Activated CD4-positive, alpha-beta T cell treated with anti-CD3 and anti-CD28 coated beads for 1 hour (primary cell): ENCODE measurements at places on chromosomes 2 and 18.

DNA sequence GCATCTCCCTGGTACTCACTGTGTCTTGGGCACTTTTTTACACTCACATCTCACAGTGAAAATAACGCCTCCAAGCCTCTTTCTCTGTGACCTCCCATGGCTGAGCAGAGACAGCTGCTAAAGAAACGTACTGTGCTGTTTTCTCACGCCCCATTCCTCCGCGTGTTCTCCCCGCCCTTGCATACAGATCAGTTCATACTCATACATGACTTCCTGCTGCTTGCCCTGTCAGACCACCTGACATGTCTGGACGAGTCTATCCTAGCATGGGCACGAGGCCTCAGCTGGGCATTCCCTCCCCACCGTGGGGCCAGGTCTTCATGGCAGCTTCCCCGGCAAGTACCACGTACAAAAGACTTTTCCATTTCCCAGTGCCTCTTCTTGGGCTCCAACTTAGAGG is 21.2 kb upstream of the IL1A start:
- DNase-seq, result no peak

DNA sequence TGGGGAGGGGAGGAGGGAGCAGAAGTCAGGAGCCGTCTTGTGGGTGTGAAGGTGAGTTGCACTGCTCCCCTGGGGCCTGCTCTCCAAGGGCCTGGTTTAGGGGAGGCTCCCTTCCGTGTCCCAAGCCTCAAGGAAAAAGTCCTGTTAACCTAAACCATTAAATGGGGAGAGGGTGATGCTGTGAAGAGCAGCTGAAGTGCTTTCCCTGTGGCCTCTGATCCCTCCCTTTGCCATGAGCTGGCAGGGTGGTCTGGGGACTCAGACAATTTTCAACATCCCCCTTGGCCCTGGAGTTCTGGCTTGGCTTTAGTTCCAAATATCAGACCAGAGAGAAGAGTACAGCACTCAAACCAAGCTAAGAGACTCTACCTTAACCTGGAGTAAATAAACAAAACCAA is 692 bp upstream of the POMC start:
- DNase-seq, result no peak

DNA sequence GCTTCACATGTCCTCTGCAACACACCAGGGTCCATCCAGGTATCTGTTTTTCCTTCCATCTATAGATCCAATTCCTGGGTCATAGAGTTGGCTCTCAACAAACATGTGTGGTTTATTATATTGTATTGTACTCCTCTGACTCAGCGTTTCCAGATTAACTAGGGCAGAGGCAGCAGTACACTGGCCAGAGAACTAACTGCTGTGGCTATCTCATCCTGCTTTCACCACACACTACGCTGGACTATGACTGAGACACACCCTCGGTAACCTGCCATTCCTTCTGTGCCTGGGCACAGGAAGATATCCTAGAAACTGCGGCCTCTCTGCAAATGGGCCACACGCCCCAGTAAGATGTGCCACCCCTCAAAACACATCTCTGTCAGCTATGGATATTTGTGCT is 159.8 kb upstream of the STK17B start:
- no peak for DNase-seq

DNA sequence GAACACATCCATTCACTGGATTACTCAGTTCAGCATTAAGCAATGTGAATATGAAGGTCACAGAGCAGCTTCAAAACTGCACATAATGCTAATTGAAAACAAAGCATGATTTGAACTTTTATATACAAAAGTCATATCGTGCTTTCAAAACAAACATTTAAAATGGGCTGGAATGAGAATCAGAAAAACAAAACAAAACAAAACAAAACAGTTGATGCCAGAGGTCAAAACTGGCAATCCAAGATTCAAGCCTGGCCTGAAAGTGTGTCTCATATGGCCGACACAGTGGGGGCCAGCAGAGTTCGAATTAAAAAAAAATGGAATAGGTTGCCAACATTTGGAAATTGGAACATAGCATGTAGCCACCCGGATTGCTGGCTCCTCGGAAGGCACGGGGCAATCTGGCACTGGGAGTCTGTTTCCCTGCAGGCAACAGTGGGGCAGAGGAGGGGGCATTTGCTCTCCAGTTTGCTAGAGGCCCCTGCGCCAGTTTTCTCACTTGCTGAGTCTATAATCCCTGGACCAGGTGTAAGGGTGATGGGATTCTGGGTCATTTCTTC is 294.4 kb downstream of the ZNF521 start:
- DNase-seq, result no peak

DNA sequence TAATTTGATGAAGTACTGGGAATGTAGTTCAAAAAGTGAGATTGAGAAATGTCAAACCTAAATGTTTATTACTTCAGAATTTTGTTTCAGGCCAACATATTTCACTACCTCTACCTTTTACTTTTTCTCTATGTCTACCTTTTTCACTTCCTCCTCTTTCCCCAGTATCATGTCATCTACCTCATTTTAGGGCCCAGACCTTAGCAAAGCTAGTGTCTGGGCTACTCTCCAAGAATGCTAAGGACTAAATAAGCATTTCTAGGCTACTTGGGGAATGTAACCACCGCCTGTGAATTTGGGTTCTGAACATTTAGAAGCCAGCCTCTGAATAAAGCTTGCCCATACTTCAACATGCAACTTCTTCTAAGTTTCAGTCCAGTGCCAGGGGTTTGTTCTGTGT is 330.4 kb downstream of the SLC4A3 start:
- DNase-seq, result no peak

- DNase-seq, result no peak
Observed at GRCh38 chr2:1663621-1664020, 80.7 kb downstream of the PXDN start.

- DNase-seq, result no peak
Observed at GRCh38 chr18:59929621-59930295, 30.0 kb downstream of the PMAIP1 start.
